ENCODE measurements at places on chromosomes 5 and 9.

DNA sequence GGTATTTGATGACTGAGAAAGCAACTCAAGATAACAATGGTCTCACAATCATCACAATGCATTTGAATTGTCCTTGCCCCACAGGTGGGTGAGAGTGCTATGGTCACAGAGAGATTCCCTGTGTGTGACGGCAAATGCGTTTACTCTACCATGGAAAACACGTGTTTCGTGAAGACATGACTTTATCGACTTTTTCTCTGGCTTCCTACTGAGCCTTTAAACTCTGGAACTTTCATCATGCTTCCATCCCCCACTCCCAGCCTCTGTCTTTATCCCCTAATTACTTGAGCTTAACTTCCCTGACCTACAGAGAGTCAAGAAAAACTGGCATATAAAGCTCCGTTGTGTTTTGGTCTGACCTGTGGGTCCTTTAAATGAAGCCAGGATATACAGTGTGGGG is 414.1 kb upstream of the CLINT1 start:
- no peak for DNase-seq

GRCh38 chr9:112439171-112439570 is 47.5 kb upstream of the KIAA1958 start:
- DNase-seq, result no peak

GRCh38 chr5:27594141-27594540 is 555.8 kb upstream of the CDH9 start:
- no peak for DNase-seq

DNA sequence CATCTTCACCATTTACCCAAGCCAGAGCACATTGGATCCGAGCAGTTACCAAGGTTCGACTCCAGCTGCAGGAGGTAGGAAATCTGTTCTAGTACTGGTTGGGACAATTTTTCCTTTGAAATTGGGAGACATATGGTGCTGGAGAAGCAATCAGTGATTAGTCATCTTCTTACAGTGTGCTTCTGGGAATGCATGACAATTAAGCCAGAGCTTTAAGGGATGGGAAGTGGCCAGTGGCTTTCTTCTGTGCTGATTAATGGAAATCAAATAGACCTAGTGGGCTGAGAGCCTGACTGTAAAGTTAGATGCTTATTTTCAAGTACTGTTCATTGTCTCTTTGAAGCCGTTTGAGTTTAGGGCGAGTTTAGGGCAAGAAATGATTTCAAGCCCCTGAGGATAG is 152.1 kb downstream of the UNC13B start:
- DNase-seq, result peak; percentile 58

Measured in GM04503 (cell line).